ENCODE measurements at places on chromosomes 6 and 20.

DNA sequence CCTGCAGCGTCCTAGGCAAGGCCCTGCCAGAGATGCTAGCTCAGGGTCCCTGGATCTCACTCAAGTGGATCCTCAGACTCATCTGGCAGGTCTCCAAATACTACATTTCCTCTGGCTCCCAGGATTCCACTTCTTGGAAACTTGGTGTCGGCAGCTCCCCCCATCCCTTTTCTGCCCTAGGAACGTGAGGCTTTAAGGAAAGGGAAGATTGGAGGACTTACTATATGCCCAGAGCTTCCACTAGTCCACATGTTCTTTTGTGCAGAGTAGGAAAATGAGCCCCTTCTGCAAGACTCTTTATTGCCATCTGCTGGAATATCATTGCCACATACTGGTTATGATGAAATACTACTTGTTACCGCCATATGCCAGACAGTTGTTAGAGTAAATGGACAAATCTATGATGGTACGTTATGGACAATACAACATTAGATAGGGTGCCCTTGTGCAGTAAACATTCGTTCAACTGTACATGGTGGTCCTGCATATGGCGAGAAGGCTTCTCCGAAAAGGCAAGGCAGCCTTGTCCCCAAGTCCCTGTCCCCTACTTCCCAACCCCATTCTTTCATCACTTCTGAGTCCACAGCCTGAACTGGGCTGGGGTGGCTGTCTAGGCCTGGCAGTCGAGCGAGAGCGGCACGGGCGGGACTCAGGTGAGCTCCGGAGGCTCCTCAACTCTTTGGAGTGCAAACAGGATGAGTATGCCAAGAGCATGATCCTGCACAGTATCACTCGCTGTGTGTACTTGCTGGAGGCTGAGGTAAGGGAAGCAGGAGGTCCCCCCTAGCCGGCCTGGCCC, 780 bp downstream of the ARMC12 start:
- peak; percentile 75 for DNase-seq

GRCh38 chr6:12621754-12622153, 94.8 kb upstream of the PHACTR1 start:
- DNase-seq = no peak

DNA sequence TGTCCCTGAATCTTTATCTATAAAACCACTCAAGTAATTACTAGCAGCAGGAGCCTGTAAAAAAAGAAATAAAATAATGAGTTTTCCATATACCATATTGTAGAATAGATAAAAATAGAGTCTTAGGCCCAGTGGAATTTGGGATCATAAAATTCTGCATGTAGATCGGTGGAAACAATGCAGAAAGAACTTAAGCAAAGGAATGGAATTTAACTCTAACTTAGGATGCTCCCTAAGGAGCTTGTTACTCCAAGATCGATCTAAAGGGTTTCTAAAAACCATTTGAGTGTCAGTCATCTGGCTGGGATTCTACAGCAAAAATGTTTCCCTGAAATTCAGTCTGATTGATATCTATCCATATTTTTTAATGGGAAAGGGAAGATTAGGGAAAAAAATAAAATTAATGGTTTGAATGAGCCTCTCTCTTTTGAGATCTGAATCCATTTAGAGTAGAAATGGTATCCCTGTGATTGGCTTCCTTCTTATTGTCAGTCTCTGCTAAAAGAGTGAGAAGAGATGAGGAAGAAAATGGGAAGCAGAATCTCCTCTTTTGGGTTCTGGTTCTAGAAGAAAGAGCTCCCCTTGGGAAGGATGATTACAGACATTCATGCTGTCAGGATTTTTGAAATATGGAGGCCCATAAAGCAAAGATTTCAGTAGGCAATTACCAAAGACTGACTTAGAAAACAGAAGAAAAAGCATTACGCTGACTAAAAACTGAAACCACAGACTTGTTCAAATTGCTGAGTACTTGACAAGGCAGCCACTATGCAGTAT, 564.3 kb upstream of the MARCKS start:
- DNase-seq = no peak

GRCh38 chr20:22456109-22456508, 128.3 kb downstream of the FOXA2 start:
- DNase-seq = no peak

DNA sequence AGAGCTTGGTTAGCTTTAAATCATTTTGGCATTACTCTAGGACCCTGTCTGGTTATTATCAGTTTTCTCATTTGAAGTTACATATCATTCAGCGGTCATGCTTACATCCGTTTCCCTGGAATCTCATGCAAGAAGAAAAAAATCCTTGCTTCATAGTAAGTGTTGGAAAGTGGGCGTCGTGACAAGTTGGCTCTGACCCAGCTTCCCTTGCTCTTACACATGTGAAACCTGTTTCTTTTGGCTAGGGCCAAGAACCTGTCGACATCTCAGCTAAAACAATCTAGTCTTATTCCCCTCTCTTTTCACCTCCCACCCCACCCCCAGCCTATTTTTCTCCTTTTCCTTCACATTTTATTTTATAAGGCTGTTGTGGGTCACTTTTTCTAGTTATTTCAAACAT, 45.5 kb downstream of the ANKS1A start:
- DNase-seq = no peak

- DNase-seq = no peak
Measured at GRCh38 chr6:34496103-34496685, 30.3 kb downstream of the PACSIN1 start.

DNA sequence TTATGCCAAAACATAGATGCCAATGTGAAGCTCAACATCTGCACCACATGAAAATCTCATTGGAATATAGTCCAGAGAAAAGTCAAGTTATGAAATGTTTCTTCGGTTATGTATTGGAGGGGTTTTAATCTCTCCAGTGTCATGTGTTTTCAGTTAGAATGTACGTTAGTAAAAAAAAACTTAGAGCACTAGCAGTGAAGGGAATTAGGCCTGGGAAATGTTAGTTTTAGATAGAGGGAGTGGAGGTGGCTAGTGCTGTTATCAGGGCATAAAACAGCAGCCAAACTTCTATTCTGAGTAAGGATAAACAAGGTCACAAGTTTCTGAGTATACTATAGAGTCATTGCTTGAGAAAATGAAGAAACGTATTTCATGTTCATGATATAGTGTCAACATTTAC, 42.9 kb downstream of the HDGFL1 start:
- no peak for DNase-seq

GRCh38 chr6:89927264-89927663, 33.0 kb downstream of the GJA10 start:
- no peak for DNase-seq

- DNase-seq = no peak
Measured at GRCh38 chr20:8310618-8311017, 178.6 kb downstream of the PLCB1 start.

DNA sequence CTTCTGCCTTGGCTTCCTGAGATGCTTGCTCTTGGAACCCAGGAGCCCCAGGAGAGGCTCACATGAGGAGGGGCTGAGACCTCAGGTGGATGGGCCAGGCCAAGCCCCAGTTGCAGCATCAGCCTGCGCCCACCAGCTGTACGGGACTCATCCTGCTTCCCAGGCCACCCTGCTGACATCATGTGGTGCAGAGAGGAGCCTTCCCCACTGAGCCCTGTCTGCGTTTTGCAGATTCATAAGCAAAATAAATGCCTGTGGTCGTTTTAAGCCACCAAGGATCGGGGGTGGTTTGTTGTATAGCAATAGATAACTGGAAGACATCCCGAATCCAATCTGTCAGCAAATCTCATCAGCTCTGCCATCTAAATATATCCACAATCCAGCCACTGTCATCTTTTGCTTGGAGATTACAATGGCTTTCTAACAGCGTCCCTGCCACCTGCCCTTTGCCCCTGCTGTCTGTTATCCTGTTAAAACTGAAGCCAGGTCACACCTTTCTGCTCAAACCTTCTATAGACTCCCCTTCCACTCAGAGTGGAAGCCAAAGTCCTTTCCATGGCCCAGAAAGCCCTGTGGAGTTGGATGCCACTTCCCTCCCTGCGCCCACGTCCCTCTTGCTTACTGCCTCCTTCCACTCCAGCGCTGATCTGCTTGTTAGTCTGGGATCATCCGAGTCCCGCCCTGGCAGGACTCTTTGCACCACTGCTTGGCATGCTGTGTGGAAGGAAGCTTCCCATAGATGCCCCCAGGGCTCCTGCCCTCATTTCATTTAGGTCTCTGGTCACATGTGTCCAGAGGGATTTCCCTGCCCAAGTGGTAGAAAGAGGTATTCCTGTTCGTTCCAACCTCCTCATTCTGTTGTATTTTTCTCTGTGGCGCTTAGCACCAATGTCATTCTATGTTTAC, 24.0 kb upstream of the MLN start:
- DNase-seq = no peak

- no peak for DNase-seq
Measured at GRCh38 chr6:45326698-45327417, 1.3 kb upstream of the RUNX2 start.

DNA sequence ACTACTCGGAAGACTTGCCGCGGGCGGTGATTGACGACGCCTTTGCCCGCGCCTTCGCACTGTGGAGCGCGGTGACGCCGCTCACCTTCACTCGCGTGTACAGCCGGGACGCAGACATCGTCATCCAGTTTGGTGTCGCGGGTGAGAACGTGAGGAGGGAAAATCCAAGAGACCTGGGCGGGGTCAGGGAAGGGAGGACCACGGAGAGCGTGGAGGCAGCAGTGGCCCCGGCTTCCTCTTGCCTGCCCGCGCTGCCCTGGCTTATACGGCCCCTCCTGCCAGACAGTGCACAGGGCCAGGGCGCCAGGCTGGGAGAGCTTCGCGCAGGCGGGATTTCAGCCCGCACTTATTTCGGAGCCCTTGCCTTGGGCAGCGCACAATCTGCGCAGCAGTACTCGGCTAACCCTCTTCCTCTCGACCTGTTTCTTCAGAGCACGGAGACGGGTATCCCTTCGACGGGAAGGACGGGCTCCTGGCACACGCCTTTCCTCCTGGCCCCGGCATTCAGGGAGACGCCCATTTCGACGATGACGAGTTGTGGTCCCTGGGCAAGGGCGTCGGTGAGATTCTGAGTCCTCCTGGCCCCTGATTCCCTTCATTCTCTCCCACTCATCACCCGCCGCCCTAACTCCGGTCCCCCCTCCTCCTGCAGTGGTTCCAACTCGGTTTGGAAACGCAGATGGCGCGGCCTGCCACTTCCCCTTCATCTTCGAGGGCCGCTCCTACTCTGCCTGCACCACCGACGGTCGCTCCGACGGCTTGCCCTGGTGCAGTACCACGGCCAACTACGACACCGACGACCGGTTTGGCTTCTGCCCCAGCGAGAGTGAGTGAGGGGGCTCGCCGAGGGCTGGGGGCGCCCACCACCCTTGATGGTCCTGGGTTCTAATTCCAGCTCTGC, 2.0 kb downstream of the MMP9 start:
- DNase-seq = peak; percentile 31
